ENCODE measurements at places on chromosomes 2 and 18.
A peak's percentile ranks its signal among the peaks of the same experiment; 100 is the strongest.

DNA sequence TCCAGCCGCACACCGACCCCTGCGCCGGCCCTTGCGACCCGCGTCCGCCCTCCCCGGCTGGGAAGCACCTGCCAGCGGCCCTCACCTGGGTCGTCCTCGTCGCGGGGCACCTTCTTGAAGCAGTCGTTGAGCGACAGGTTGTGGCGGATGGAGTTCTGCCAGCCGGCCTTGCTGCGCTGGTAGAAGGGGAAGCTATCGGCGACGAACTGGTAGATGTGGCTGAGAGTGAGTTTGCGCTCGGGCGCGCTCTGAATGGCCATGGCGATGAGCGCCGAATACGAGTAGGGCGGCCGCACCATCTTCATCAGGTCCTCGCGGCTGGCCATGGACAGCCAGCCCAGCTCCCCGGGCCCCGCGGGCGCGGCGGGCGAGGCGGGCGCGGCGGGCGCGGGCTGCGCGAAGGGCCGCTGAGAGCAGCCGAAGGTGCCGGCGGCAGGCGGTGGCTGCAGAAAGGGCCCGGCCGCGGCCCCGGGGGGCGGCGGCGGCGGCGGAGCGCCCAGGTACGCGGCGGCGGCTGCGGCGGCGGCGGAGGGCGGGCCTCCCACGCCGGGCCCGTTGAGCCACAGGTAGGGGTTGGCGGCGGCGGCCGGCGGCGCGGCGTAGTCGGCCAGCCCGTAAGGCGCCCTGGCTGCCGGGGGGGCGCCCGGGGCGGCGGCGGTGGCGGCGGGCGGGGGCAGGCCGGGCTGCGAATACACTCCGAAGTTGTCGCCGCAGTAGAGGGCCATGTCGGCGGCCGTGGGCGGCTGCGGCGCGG lies 505 bp downstream of the FOXI3 start:
- DNase-seq = peak; percentile 18

GRCh38 chr2:127046579-127046978 lies 60.4 kb downstream of the BIN1 start:
- DNase-seq = no peak

DNA sequence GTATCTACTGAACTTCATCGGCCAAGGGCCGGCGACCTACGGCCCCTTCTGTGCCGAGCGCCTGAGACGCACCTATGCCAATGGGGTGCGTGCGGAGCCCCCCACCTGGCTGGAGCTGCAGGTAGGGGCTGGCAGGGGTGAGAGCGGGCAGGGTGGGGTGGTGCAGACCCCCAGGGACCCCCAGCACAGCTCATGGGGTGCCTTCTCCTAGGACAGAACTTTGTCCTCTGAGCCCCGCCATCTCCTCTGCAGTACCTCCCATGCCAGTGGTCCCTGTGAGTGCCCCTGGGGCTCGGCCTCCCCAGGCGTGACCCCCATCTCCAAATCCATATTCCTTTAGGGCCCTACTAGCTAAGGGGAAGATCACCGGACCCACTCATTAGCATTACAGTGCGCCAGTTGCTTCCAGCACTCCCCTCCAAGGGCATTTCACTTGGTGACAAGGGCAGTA lies 23.9 kb upstream of the GPR17 start:
- no peak for DNase-seq

- no peak for DNase-seq
Measured at GRCh38 chr2:234670052-234670451, 173.2 kb upstream of the ARL4C start.

GRCh38 chr2:108640731-108641130 lies 78.6 kb upstream of the RANBP2 start:
- DNase-seq = peak; percentile 67

DNA sequence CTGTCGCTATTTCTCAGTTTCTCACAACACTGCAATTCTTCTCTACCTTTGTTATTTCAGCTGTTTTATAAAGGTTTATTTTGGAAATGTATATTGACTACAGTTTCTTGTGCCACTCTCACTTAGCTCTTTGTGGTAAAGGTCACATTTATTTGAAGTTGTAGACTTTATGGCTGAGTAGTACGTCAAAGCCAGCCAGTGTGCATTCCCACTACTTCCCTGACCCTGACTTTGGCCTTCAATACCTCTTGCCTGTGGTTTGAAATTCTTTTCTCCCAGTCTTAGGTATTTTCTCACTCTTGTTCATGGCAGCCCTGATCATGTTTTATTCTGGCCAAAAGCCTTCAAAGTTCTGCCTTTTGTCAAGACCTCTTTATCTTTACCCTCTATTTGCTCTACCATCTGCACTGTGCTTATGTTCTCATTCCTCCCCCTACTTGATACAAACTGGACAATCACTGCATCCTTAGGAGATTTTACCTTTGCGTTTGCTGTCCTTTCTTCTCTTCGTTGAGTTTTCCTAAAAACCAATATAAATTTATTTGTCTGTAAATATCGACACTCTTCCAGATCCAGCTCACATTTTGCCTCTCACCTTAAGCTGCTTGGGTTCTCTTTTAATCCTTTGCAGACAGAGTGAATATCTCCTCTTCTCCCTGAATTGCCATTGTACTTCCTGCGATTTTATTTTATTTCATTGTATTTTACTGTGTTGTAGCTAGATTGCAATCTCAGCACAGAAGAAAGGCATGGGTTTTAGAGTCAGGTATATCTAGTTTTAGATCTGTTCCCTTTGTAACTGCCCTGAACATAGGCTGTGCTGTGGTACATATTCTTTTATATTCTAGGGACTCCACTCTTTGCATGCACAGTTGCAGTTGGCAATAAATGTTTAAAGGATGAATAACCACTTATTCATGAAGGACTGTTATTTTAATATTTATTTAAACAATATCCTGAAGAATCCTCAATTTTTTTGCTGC lies 31.2 kb downstream of the GULP1 start:
- DNase-seq = no peak

DNA sequence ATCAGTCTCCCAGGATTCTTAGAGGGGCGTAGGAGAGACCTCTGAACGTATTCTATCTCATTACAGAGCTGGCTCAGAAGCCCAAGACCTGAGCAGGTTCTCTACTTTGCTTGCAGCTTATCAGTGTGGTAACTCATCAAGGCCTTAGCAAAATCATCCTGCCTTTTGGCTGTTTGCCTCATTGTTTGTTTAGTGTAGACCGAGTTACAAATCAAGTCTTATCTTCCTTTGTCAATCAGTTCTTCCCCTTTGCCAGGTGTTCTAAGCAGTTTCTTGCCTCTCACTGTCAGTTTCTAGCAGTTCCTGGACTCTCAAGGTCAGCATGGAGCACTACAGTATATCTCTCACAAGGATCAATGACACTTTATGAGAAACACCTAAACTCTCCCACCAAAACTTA lies 30.9 kb upstream of the NAB1 start:
- DNase-seq = no peak
